Glutamatergic neuron (in vitro differentiated cells): ENCODE measurements at places on chromosomes 6 and 20. TPM values are rescaled to one million over a fixed set of nuclear protein-coding genes. Genes with fewer than 3 reads are reported as not detected.
A peak's percentile ranks its signal among the peaks of the same experiment; 100 is the strongest.

DNA sequence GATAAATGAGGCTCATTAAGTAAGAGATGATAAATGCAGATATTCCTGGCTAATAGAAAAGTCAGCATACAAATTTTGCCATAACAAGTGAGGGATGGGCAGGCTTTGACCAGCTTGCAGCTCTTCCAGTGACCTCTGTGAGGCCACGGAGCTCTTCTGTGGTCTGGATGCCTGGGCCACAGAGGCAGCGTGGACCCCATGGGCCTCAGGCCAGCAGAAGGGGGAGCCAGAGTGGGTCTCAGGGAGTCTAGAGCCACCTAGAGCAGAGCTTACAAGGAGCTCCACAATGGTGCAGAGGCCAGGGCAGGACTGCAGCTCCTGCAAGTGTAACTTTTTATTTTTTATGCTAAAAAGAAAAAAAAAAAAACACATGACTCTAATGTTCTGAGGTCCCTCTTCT lies 165.1 kb downstream of the ARID1B start:
- H3K4me3 ChIP-seq, result no peak overlapping the region
- no peaks in the 10 kb centered on the region for H3K27me3 ChIP-seq
- H3K27ac ChIP-seq, result no peak overlapping the region

DNA sequence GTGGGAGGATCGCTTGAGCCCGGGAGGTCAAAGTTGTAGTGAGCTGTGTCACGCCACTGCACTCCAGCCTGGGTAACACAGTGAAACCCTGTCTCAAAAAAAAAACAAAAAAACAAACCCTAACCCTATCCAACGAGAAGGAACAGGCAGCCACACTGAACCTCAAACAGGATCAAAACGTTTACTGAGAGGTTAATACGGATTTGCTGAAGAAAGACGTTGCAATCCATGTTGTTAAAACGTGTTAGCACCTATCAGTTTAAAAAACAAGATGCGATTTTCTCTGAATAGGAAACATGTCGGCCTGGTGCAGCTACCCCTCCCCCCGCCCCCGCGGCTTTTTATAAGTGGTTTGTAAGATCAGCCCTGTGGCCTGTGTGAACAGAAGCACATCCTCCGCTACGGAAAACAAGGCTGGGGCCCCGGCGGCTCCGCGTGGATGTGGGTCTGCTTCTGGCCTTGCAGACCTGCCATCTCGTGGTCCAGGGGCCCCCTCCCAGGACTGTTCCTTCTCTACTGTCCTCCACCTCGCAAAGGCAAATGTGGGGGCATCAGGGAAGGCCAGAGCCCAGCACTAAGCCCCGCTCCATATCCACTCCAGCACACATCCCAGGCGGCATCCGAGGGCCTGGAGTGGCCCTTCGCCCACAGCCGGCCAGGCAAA lies 11.4 kb downstream of the SLC2A4RG start:
- H3K27ac ChIP-seq, result peak overlapping the region; percentile 12
- H3K36me3 ChIP-seq, result no peaks in the 10 kb centered on the region
- no peak overlapping the region for H3K4me3 ChIP-seq
- peaks cover 15% of the 10 kb centered on the region for H3K4me1 ChIP-seq
- peaks cover 11% of the 10 kb centered on the region for H3K27me3 ChIP-seq

Gene RGS17
- total RNA-seq, result 11.5 TPM

- peaks cover 4% of the 10 kb centered on the region for H3K4me1 ChIP-seq
- no peak overlapping the region for H3K4me3 ChIP-seq
- no peak for DNase-seq
- H3K27me3 ChIP-seq, result peaks cover 4% of the 10 kb centered on the region
- H3K36me3 ChIP-seq, result no peaks in the 10 kb centered on the region
These were observed 110.6 kb downstream of the CDKAL1 start for GRCh38 chr6:20644667-20645370.

DNA sequence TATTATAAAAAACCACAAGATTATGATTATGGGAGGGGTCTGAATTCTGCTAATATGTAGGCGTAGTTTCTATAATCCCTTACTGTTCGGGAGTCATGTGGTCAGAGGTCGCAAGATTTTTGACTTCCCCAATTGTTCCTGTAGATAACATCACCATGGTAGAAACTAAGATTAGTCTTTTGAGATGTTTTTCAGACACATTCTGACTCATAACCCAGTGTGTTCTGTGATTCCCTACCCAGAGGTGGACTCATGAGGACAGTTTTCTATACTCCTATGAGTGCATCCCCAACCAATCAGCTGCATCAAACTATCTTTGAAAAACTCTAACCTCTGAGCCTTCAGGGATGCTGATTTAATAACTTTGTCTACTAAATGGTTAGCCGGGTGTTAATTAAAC lies 175.5 kb downstream of the RFPL4B start:
- H3K4me3 ChIP-seq, result no peak overlapping the region
- peaks cover 5% of the 10 kb centered on the region for H3K4me1 ChIP-seq
- H3K27me3 ChIP-seq, result no peaks in the 10 kb centered on the region
- no peak overlapping the region for H3K27ac ChIP-seq

Gene SIRPG
- total RNA-seq, result not detected

GRCh38 chr20:17590245-17590644 lies 20.4 kb downstream of the DSTN start:
- H3K27ac ChIP-seq, result no peak overlapping the region
- H3K4me3 ChIP-seq, result no peak overlapping the region
- peaks cover 41% of the 10 kb centered on the region for H3K4me1 ChIP-seq
- no peak for DNase-seq

Gene ERVFRD-1
- not detected for total RNA-seq

Gene ZNF165
- 0.47 TPM for total RNA-seq

- no peak for DNase-seq
- H3K4me3 ChIP-seq, result no peak overlapping the region
- H3K4me1 ChIP-seq, result no peaks in the 10 kb centered on the region
- no peak overlapping the region for H3K27ac ChIP-seq
These were observed 120.2 kb downstream of the MBOAT1 start for GRCh38 chr6:20092071-20092566.

Gene ZNF334
- 32.9 TPM for total RNA-seq

DNA sequence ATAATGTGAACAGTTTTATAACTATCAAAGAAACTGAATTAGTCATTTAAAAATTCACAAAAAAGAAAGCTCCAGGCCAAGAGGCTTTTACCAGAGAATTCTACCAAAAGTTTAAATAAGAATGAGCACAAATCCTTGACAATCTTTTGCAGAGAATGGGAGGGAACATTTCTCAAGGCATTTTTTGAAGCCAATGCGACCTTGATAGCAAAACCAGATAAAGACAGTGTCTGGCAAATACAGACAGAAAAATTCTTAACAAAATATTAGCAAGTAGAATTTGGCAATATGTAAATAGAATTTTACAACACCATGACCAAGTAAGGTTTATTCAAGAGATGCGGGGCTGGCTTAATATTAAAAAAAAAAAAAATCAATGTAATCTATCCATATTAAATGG lies 41.7 kb downstream of the RNF24 start:
- peaks cover 4% of the 10 kb centered on the region for H3K27me3 ChIP-seq
- no peak overlapping the region for H3K27ac ChIP-seq
- H3K4me1 ChIP-seq, result peaks cover 23% of the 10 kb centered on the region

- H3K4me1 ChIP-seq, result peaks cover 4% of the 10 kb centered on the region
- peak overlapping the region; percentile 5 for H3K4me3 ChIP-seq
- no peak for DNase-seq
- H3K36me3 ChIP-seq, result peaks cover 4% of the 10 kb centered on the region
These were observed 11.5 kb downstream of the NFKBIL1 start for GRCh38 chr6:31558631-31559500.

DNA sequence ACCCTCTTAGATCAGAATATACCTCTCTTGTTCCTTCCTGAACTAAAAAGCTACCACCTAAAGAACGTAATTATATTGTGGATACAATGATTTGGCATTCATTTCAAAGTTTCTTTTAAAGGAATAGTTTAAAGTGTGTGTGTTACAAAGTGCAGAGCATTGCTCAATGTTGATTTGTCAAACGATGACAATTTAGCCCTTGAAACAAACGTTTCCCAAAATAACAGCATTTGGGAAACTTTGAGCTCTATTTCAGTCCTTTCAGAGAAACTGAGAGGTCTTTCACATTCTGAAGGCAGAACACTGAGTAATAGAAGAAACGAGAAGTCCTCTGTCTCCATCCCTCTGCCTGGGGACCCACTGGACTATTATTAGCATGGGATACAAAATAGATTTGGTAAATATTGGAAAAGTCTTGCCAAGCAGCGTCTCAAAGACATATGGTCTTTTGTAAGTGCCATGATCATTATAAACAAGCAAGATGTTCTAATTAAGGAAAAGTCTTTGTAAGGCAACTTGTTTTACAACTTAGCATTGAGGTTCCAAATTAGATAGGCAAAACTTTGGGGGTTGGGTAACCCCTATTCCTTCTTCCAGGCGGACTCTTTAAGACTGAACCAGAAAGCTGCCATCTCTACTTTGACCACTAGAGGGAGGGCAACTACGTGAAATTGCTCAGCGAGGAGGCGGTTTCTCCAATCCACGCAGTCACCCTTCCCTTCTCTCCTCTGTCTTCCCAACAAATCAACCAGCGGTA lies 208.8 kb downstream of the RNF144B start:
- no peak overlapping the region for H3K27ac ChIP-seq
- no peaks in the 10 kb centered on the region for H3K4me1 ChIP-seq
- H3K36me3 ChIP-seq, result no peaks in the 10 kb centered on the region
- DNase-seq, result peak; percentile 62
- no peak overlapping the region for H3K4me3 ChIP-seq

Gene SYCP2L
- 20.5 TPM for total RNA-seq
